Stimulated activated CD4-positive, alpha-beta T cell treated with anti-CD3 and anti-CD28 coated beads, Interleukin-2, amount 100 ng/mL, for 48 hours (primary cell): ENCODE measurements at places on chromosomes 12 and 14.

DNA sequence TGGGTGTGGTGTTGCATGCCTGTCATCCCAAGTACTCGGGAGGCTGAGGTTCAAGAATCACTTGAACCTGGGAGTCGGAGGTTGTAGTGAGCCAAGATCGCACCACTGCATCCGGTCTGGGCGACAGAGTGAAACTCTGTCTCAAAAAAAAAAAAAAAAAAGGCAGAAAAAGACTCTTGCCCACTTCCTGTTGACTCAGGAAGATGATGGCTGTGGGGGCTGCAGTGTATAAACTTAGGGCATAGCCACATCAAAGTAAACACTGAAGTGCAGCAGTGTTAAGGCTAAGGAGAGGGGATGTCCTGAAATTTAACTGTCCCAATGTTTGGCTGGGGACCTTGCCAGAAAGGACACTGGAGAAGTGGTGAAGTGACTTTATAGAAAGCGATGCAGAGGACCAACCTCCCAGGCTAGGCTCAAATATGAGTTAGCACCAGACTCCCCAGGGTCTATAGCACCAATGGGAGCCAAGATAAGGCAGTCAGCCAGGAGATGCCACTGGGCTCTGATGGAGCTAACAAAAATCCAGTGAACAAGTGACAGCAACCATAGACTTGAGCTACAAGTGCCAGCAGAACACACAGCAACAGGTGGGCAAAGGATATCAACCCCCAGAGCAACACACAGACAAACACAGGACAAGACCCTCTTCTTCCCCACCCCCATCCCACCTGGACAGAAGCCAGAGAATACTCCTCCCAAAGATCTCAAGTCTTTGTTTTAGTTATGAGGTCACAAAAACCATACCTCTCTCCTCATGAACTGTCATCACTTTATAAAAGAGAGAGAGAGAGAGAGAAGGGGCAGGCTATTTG is 28.0 kb downstream of the NELL2 start:
- DNase-seq = peak; percentile 27

- DNase-seq = peak; percentile 84
These were observed at the start of gene RTRAF for GRCh38 chr14:51989293-51990234. Gene RTRAF (plus strand): TSS chr14:51989546. CDS start chr14:51989640, 94 bp downstream.

- DNase-seq = no peak
These were observed 22.7 kb downstream of the MGST1 start for GRCh38 chr12:16370096-16370495.

DNA sequence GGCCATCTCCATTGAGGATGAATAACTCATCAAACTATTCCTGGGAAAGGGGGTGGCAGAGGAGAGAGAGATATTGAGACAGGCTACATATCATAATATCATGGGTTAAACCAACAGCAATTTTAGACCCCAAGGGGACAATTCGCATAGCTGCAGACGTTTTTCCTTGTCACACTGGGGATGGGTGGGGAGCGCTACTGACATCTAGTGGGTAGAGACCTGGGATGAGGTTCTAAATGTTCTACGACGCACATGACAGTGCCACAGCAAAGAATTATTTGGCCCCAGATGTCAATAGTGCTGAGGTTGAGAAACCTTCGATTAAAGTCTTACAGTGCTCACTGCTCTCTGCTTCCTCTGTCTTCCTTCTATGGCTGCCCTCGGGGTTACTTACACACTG is 425.6 kb downstream of the NRXN3 start:
- no peak for DNase-seq

DNA sequence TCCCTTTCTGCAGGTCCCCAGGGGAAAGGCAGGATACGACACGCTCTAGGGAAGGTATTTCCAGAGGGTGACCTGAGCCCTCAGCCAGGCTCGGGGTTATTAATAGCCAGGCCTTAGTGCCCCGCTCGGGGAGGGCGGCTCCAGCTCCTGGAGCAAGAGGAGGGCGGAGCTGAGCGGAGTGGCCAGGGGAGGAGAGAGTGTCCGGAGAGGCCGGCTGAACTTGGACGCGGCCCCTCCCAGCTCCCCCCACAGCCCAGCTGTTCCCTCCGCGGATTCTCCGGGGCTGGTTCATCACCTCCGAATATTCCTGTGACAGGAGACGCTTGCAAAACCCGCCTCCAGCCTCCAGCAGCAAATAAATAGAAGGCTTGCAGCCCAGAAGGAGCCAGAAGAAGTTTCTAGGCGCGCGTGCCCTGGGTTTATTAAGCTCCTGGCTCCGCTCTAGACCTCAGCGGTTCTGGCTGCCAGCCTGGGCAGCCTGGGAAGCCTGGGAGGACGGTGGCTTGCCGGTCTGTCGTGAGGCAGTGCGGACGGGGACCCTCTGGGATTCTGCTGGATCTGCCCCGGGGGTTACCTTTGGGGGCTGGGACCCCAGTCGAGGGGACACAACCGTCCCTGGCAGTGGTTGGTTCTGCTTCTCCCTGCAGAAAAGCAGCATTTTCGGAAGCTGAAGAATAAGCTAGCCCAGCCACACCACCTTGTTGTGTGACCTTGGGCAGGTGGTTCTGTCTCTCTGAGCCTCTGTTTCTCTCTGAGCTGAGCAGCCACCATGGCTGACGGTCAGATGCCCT is at the start of gene HSPB8:
TSS of gene HSPB8 (plus strand) at position 388 of the 791 bp plus-strand sequence. CDS start at position 770, 382 bp downstream.
- no peak for DNase-seq

- no peak for DNase-seq
These were observed 50.9 kb downstream of the PROX2 start for GRCh38 chr14:74824997-74825396.

DNA sequence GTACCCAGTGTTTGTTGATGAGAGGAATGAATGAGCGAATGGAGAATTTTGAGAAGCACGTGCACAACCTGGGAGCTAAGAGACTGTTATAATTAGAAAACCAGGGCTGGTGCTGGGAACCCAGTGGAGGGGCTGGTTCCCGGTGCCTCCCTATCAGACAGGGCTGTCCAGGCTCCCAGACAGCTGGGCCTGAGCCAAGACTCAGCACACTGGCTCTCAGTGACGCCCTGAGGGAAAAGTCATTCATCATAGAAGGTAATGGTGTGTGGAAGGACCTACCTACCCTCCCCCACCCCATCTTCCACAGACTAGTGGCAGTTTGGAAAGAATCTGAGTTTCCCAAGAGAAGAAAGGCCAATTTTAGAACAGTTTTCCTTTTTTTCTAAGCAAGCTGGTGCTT is 34.7 kb downstream of the KCNA5 start:
- DNase-seq = no peak

- no peak for DNase-seq
These were observed 425.8 kb upstream of the ATXN7L3B start for GRCh38 chr12:74111688-74112360.

GRCh38 chr14:67680121-67680602 is 5.7 kb upstream of the VTI1B start:
- DNase-seq = no peak

- DNase-seq = no peak
These were observed 112.2 kb downstream of the CACNA1C start for GRCh38 chr12:2165021-2165420.

DNA sequence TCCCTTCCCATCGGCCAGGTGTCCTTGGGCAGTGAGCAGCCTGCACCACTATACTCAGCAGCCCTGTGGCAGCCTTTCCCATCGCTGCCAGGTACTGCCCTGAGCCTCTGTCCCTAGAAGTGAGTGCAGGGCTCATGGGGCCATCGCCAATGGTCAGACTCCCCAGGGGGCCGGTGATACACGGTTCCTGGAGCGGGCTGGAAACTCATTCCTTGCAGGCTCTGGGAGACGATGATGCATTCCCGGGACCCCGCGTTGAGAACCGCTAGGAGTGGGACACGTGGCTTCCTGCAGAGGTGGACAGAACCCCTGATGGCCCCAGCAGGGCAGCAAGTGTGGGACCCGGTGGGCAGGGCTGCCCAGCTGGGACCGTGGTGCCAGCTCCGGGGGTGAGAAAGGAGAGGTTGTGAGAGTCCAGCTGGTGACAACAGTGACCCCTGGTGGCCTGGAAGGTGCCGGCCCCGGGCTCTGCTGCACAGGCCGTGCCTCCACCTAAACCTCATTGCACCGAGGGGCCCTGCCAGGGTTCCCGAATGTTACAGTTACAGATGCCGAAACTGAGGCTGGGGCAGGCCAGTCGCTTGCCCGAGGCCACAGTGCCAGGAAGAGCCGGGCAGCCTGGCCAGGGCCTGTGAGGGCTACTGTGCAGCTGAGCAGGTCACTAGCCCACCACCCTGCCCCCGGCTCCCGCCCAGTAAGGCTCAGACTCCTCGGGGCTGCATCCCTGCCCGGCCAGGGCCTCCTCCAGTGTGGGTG is 33.8 kb downstream of the FBRSL1 start:
- DNase-seq = peak; percentile 77

DNA sequence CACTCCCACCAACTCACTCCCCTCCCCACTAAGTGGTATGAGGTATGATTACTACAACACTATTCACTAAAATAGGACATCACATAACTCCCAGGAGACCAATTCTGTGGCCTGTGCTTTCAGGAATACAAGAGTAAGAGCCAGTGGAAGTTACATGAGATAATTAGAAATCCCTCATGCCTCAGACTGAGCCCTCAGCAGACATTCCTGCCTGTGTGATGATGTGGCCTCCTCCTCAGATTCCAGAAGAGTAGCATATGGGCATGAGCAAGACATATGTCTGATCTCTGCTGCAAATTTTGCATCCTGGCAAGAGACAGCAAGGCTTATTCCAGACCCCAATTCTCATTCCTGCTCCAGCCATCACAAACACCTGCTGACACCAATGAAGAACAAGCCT is 46.0 kb upstream of the BMP4 start:
- DNase-seq = no peak

DNA sequence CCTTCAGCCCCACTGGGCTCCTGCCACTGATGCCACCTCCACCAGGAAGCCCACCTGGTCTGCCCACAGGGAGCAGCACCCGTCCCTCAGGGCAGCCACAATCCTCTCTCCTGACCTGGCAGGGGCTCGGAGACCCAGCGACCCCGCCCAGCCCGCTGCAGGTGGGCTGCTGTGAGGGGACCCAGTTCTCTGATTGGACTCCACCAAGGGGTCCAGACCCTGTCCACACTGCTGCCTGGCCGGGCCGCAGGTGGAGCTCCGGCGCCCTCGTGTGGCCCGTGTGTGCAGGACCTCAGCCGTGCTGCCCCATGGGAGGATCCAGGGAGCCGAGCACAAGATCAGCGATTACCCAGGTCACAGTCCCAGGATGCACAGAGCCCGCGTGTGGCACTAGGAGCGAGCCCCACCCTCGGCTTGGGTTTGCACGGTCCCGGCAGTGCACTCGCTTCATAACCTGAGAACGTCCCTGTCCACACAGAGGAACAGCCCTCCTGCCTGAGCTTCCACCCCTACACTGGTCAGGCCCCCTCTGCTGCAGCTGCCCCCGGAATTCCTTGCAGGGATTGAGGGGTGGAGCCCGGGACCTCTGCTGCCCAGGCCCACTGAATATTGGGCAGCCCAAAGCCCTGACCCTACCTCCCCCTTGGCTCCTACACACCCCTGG is 35.4 kb upstream of the TMEM179 start:
- DNase-seq = peak; percentile 62

- DNase-seq = peak; percentile 33
These were observed 23.7 kb upstream of the SLC2A3 start for GRCh38 chr12:7959701-7960121.

DNA sequence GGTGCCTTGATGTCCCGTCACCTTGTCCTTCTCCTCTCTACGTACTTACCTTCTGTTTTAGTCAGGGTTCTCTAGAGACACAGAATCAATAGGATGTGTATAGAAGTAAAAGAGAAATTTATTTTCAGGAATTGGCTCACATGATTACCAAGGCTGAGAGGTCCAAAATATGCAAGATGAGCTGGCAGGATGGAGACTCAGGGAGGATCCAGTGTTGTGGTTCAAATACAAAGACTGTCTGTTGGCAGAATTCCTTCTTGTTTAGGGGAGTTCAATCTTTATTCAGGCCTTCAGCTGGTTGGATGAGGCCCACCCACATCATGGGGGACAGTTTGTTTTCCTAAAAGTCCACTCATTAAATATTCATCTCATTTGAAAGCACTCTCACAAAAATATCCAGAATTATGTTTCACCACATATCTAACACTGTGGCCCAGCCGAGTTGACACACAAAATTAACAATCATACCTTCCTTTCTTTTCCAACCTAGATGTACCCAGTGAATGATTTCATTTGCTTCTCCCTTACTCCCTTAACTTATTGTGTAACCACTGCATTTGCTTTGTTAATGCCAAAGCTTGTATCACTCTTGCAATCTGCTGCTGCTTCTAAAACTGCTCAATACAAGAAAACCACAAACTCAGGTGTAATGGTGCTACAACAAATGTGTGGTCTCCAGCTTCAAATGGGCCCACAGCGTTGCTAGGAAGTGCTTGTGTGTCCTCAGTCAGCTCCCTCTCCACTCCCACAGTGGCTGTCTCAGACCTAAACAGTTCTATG is 195.4 kb upstream of the ARHGAP5 start:
- no peak for DNase-seq

- DNase-seq = no peak
These were observed at the start of gene IGF1 for GRCh38 chr12:102480406-102480805. Gene IGF1 (minus strand): TSS chr12:102480563. CDS start chr12:102480381, 182 bp downstream.

DNA sequence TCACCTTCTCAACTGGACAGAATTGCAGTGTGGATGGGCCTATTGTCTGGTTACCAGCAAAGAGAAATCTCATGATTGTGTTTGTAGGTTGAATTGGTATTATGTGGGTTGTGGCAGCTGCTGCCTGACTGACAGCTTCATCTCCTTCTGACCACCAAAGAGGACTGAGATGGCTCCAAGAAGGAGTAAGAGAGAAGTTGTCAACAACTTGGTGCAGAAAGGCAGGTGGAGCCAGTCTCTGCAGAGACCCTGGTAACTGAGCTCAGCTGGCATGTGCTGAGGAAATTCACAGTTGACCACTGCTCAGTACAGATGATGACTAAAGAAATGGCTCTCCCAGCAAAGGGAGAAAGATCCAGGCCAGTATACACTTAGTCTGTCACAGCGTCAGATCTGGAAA is 240.0 kb upstream of the AMIGO2 start:
- no peak for DNase-seq

- no peak for DNase-seq
These were observed 3.4 kb downstream of the PNP start for GRCh38 chr14:20472536-20473169.

- no peak for DNase-seq
These were observed 78.3 kb downstream of the GSC start for GRCh38 chr14:94691660-94692034.

GRCh38 chr14:75822522-75823141 is 159.2 kb downstream of the TGFB3 start:
- no peak for DNase-seq

DNA sequence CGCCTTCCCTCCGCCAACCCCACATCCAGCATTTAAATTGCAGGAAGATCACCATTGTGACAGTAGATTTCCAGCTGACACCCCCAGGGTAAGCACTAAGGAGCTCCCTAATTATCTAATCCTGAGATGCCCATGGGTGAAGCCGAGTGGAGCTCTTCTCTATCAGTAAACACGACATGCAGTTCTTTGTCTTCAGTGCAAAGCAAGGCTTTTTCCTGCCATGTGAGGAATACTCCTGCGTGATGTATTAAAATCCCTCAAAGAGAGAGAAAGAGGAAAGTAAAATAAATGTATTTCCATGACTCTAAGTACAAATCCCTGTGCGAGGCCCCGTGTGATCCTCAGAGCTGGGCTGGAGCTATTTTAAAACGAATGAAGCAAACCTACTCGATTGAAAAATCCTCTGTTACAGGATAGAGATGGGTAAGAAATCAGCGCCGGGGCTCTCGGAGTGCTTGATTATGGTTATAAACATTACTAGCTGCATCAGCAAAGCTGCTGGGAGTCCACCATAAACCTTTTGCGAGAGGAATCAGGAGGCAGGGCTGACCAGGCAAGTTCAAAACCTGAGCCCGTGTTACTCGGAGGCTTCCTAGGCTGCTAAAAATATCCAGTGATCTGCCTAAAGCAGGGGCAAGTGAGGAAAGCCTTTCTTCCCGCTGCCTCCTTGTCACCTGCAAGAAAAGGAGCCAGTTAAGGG is 61.5 kb downstream of the MAP1LC3B2 start:
- no peak for DNase-seq

- no peak for DNase-seq
These were observed 129.2 kb upstream of the SLCO1B1 start for GRCh38 chr12:21001778-21002177.
